ENCODE measurements at places on chromosomes 2 and 18. TPM values are rescaled to one million over a fixed set of nuclear protein-coding genes. Genes with fewer than 3 reads are reported as not detected.

DNA sequence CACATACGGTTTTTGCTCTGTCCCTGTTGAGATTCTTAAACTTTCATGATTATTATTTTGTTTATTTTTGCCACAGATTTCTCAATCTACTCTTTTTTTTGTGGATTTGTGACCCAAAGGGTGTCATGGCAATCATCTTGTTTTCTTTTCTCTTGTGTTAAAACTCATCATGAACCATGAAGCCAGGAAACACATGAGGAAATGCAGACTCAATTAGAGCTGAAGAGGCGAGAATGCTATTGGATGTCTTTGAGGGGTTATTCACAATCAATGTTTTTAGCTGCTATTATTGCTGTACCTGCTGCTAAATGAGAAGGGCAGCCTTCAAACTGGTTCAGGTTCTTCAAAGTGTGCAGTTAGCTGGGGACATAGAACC lies 99.5 kb upstream of the MMADHC start:
- no peak for DNase-seq

The RTP5 gene
- total RNA-seq: not detected

DNA sequence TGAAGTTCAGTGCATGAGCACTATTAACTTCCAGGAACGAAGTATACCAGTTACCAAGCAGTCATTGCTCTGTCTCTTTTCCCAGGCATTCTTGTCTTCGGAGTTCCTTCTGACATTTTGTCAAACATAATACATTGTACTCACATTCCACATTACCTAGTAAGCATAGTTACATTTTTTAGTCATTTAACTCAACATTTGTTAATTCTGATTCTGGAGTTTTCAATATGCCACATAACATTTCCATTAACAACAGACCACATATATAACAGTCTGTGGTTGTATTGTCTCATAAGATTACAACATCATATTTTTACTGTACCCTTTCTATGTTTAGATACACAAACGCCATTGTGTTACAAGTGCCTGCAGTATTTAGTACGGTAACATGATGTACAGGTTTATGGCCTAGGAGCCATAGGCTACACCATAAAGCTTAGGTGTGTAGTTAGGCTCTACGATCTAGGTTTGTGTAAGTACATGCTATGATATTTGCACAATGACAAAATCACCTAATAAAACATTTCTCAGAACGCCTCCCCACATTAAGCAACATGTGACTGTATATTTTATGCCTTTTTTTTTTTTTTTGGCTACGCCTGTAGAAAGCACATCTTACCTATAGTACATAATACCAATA lies 187.1 kb downstream of the DYM start:
- DNase-seq: no peak

DNA sequence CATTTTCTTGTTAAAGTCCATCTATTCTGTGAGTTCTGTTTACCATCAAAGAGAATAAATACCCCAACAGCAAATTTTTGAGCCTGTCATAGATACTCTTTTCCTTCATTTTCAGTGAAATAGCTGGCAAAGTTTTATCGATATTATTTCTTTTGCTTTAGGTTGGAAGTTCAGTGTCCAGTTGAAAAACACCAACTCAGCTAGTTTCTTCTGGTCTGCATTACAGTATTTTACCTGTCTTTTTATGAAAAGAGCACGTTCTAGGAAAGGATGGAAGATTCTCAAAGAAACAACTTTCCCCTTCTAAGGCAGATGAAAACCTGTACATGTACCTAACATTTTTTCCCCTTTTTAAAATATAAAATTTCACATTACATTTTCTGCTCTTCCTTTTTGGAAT lies 80.4 kb upstream of the PROKR1 start:
- DNase-seq: no peak

The SOWAHC gene
- total RNA-seq: 15.5 TPM

DNA sequence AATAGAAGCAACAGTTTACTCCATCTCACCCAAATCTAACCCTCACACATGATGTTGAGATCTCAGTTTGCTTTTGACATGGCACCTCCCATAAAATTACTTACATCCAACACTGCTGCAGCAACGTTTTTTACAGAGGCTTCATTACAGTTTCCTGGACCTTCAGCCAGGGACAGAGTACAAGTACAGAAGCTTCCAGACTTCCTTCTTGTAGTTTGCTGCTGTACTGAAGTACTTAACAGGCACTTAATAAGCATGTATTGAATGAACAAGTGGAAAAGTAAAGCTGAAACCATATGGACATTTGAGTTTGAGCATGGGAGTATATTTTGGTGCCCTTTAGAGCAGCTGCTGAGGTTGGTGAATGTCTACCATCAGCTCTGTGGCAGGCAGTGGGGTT lies 514.2 kb downstream of the PTPRM start:
- DNase-seq: no peak

The COLEC12 gene
- 61.3 TPM for total RNA-seq

GRCh38 chr2:170087413-170087793 lies 90.5 kb upstream of the MYO3B start:
- no peak for DNase-seq

DNA sequence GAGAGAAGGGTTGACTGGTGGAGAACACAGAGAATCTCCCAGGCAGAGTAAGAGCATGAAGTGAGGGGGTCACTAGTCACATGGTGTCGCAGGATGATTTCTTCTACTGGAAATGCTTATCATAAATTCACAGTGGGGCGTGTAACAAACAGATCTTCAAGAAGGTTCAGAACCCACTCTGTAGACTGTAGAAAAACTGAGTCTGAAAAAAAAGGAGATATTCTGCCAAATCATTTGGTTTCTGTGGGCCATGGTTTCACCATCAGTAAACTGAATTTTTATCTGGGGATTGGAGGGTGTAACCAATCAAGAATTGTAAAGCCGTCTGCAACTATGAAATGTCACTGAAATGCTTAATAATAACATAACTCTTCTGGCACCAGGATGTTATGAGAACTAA lies 15.0 kb downstream of the TPGS2 start:
- DNase-seq: no peak

The IFIH1 gene
- total RNA-seq: 17.5 TPM

- no peak for DNase-seq
Measured at GRCh38 chr18:63083555-63083954, 236.0 kb downstream of the BCL2 start.

GRCh38 chr2:85237849-85238565 lies 89.8 kb downstream of the TGOLN2 start:
- DNase-seq: no peak

GRCh38 chr18:30081122-30081521 lies 961.4 kb downstream of the DSC3 start:
- no peak for DNase-seq

- no peak for DNase-seq
Measured at GRCh38 chr2:40363631-40364030, 88.3 kb downstream of the SLC8A1 start.

The SKOR2 gene
- 0.81 TPM for total RNA-seq

DNA sequence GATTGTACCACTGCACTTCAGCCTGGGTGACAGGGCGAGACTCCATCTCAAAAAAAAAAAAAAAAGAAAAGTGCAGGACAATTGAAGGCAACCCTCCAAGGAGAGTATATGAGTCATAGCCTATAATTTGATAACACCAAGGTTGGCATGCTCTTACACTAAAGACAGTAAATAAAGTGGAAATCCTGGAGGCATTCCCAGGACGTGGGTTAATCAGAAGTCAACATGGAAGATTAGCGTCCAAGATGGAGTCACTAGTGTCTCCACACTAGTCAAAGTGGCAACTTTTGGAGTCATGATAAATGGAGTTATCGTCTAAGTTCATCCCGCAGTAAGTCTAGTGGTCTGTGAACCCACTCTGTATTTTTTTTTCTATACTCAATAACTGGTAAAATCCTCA lies 21.2 kb upstream of the UGGT1 start:
- no peak for DNase-seq

GRCh38 chr2:128631698-128632500 lies 313.2 kb upstream of the HS6ST1 start:
- DNase-seq: peak; percentile 60

The SH3RF3 gene
- 2.5 TPM for total RNA-seq

DNA sequence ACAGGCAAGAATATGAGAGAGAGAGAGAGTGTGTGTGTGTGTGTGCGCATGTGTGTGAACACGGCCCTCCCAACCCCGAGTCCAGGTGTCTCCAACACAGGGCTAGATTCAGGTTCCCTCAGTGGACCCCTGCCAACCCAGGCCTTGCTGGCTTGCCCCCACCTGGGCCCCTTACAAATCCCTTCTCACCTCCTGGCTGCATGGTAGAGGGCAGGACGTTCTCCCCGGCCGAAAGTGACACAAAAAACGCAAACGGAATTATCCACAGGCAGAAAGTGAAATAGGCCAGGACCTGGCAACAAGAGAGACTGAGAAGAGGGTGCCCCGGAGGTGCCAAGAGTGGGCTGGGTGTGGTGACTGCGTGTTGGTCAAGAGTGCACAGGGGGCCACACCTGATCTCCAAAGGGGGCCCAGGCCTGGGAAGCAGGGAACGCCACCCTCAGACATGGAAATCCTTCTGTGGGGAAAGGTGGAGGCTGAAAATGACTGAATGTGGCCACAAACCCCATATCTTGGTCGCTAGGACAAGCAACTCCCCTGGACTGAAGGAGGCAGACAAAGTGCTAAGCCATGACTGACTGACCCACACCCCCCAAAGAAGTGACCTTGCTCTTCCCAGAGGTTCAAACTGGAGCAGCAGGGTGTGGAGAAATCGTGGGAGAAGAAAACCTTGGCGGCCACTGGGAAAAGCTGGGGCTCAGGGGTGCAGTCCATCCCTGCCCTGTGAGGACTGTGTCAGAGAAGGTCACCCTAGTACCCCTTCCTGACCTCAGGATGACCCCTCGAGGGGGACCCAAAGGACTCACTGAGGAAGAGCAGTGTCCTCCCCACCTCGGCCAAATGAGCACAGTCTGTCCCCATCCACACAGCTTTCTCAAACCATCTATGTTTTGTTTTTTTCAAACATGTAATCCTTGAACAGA lies 5.7 kb downstream of the TEX261 start:
- DNase-seq: peak; percentile 53

DNA sequence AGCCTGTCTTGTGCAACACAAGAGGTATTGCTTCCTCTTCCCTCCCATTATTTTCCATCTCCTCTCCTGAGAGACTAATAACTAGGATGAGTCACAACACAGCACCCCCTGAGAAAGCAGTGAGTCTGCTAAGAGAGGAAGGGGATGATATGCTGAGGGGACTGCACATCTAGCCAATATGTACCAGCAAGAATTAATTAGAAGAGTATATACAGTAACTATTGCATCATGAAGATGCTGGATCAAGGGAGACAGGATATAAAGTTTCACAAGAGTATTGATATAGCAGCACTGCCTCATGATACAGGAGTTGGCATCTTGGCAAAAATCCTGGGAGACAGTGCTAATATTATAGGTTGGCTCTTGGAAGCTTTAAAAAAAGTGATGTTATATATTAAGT lies 289.9 kb upstream of the RBMS1 start:
- DNase-seq: no peak

DNA sequence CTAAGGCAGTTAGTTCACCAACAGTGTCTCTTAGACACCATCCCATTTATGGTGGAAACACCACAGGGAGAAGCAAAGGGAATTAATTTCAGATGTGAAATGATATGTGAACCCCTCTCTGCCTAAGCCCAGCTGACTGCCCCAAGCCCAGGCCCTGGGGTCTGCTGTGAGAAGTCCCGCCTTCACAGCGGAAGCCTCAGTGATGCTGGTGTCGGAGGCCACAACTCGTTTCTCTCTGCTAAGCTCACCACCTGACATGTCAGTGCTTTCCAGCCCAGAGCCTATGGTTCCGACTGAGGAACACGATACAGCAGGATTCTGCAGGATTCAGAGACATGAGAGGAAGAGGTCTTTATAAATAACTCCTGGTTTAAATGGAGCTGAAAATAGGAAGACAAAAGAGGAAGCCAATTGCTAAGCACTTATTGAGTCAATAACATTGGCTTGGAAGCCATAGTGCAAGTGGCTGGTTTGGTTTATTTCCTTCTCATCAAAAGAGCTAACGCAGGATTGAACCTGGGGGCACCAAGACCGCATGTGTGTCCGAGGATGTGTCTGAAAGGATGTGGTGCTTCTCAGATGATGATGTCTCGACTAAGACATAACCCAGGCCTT lies 21.9 kb upstream of the LOXHD1 start:
- no peak for DNase-seq

DNA sequence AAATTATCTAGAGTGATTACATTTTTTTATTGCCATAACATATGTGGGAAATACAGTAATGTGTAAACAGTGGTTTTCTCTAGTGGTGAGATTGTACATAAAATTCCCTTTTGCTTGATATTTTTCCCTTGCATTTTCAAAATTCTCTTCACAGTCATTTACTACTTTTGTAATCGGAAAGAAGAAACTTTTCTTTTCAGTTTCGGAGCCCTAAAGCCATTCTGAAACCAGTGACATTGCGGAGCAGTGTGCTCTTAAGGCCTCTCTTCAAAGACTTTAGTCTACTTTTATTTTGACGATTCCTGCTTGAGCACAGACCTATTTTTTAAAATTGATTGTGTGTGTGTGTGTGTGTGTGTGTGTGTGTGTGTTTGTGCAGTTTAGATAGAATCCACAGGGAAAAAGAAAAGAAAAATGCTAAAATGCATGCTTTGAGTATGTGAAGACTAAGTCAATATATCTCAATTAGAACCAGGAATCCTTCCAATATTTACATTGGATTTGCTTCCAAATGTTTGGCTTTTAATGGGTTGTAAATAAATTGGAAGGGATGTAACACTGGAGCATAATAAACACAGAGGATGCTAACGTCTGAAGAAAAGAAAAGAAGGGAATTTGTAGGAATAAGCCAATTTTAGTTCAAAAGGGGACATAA lies 357.4 kb downstream of the RND3 start:
- DNase-seq: no peak

DNA sequence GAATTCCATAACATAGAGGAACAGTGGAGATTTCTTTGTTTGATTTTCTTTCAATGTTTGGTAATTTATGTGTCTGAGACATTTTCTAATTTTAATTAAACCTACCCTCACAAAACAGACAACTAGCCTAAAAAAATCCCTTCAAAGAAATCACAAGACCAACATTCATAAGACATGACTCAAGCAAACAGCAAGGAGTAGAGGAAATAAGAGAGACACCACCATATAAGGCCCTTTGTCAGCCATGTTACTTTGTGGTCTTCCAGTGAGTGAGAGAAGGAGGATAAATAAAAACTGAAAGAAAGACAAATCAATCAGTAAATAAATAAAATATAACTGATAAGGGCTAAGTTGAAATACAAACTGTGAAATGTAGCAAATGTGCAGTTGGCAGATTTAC lies 830.8 kb upstream of the SLC39A10 start:
- no peak for DNase-seq

The TANC1 gene
- total RNA-seq: 56.9 TPM

DNA sequence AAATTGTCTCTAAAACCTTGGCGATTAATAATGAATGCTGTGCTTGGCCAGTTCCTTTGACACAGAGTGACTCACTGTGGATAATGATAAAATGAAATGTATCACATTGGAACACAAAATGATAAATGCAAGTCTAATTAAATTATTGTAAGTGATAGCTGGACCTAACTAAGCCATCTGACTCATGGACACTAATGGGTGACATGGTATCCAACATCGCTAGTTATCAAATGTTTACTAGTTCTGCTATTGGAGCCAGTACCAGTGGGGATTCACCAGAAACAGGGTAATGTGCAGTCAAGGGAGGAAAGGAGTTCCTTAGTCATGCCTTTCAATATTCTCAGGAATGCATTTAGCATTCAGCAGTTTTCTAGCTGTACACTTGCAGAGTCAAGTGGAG lies 736.3 kb upstream of the ACVR2A start:
- no peak for DNase-seq

- no peak for DNase-seq
Measured at GRCh38 chr2:74051504-74051903, 66.8 kb downstream of the TET3 start.

Data from type B pancreatic cell (in vitro differentiated cells).